HL-60 (cell line): ENCODE measurements at places on chromosomes 16 and 17.

DNA sequence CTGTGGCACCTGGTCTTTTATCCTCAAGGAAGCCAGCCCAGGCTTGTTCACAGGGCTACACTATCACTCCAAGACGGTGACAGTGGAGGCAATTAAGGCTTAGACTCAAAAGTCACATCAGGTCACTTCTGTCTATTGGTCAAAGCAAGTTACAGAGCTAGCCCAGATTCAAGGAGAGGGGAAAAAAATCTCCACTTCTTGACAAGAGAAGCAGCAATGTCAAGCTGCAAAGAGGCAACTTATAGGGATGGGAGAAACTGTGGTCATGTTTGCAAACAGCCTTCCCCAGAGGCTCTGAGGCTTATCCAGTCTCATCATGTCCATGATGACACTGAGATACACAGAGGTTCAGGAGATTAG is 31.6 kb downstream of the SERPINF1 start:
- no peak for DNase-seq

DNA sequence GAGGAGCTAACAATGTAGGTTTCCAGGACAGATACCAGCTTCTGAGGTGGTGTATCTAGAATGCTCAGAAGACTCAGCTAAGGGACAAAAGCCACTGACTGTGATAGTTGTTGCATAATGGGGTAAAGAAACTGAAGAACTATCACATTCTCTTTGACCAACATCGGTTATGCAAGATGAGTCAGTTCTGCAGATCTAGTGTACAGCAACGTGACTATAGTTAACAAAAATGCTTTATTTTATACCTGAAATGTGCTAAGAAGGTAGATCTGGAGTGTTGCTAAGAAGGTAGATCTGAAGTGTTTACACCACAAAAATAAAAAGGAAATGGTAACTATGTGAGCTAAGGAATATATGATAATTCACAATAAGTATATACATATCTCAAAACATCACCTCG is 2.5 kb downstream of the KRTAP9-6 start:
- peak; percentile 3 for DNase-seq

- no peak for DNase-seq
Measured at GRCh38 chr17:30996486-30996885, 25.6 kb downstream of the RNF135 start.

DNA sequence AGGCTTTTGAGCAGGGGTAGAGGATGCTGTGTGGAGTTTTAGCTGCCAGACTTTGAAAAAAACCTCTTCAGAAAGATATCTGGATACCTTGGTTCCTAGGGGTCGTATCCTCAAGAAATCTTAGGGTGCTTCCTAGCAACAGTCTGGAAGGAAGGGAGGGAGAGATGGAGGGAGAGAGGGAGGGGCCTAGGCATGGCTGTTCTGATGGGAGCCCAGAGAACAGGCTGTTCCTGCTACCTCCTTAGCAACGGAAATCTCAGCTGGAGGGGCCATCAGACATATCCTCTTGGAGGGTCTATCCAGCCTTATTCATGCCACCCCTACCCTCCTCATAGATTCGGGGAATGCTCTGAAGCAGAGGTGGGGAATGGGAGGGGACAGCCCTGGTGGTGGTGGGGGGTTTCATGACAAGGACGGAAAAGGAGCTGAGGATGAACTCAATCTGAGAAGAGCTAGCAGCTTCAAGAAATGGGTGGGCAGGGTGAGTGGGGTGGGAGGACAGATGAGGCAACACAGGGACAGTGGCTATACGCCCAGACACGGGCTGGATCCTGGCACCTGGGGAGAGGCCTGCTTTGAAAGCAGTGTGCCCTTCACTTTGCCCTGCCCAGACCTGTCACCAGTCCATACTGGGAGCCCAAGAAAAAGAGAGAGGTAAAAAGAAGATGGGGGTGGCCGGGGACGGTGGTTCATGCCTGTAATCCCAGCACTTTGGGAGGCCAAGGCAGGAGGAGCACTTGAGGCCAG is 2.9 kb upstream of the THRA start:
- DNase-seq: no peak
